ENCODE measurements at places on chromosomes 16 and 17.
A peak's percentile ranks its signal among the peaks of the same experiment; 100 is the strongest.

DNA sequence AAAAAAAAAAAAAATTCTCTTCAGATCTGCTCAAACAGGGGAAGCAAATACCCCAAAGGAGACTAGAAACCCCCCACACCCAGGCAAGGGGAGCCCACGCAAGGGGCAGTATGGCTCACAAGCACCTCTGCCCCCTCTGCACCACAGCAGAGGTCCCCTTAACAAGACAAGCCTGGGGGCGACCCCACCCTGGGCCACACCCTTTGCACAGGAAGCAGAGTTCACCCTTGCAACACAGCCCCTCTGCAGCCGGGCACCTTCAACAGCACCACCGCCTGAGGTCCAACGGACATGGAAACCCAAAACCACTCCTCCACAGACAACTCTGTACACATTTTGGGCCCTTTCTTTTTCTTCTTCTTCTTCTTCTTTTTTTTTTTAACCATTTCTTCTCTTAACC lies 12.8 kb downstream of the AXIN1 start:
- peak; percentile 33 for DNase-seq

- no peak for DNase-seq
Observed at GRCh38 chr16:72989579-72990551, 58.1 kb downstream of the ZFHX3 start.

DNA sequence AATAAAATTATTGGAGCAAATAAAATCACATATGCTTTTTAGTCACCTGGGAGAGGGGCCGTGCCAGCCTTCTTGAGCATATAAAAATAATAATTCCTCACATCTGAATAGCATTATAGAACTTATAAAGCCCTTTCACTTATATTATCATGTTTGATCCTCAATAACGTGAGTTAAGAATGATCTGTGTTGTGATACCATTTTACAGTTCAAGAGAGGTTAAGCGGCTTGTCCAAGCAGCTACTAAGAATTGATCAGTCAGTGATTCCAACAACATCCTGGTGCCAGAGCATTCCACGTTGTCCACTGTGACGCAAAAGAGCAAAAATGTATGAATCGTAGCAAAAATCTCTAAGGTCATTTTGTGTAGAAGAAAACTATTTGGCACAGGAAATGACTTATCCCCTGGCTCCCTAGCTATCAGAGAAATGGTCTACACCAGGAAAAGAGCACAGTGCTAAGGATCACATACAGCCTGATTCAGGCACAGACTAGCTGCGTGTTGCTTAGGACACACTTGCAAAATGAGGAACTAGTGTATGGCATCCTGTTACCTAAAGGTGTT lies 33.0 kb downstream of the ANKFN1 start:
- DNase-seq: no peak

DNA sequence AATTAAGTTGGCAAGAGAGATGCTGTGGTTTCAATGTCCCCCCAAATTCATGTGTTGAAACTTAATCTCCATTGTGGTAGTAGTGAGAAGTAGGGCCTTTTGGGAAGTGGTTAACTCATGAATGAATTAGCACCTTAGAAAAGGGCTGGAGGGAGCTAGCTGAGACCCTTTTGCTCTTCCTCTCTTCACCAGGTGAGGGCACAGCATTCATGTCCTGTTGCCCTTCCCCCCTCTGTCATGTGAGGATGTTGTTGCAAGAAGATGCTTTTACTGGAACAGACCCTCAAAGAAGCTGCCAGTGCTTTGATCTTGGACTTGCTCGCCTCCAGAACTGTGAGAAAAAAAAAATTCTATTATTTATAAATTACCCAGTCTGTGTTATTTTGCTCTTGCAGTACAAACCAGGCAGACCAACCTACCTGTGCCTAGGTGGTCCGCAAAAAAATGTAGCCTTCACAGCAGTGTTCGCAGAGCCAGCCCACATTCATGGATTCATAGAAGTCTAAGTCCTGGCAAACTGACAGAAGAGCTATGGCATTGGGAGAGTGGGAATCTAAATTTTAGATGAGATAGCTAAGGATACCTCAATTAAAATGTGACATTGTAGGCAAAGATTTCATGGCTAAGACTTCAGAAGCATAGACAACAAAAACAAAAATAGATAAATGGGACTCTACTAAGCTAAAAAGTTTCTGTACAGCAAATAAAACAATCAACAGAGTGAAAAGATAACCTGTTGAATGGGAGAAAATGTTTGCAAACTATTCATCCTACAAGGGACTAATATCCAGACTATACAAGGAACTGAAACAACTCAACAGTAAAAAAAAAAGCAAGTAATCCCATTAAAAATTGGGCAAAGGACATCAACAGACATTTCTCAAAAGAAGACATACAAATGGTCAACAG lies 32.0 kb upstream of the ABCA5 start:
- no peak for DNase-seq

GRCh38 chr17:38768417-38768816 lies 15.9 kb downstream of the PSMB3 start:
- no peak for DNase-seq

DNA sequence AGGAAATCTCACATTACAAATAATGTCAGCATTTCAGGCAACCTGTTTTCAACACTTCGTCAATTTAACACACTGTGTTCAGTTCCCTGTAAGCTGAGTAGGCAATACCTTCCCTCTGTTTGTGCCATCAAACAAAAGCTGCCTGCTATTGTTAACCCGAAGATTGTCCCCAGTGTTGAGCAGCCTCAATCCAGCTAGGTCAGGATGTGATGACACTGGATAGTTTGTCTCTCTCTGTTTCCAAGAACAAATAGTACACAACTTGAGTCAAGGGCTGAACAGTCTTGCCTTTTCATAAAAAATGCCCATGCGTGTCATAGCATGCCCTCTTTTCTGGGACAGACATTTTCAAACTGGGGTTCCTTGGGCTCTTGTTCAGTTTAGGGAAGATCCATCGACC lies 36.4 kb downstream of the HSD17B2 start:
- no peak for DNase-seq

DNA sequence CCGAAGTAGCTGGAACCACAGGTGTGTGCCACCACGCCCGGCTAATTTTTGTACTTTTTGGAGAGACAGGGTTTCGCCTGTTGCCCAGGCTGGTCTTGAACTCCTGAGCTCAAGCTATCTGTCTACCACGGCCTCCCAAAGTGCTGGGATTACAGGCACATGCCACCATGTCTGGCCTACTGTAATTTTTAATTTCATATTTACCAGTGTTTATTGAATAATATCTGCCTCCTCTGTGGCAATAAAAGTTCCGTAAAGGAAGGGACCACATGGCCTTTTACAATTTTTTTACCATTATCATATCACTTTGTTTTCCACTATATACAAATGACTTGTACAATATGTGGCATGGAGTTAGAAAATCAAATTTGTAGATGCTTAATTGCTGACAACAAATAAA lies 7.8 kb downstream of the USP31 start:
- DNase-seq: no peak

DNA sequence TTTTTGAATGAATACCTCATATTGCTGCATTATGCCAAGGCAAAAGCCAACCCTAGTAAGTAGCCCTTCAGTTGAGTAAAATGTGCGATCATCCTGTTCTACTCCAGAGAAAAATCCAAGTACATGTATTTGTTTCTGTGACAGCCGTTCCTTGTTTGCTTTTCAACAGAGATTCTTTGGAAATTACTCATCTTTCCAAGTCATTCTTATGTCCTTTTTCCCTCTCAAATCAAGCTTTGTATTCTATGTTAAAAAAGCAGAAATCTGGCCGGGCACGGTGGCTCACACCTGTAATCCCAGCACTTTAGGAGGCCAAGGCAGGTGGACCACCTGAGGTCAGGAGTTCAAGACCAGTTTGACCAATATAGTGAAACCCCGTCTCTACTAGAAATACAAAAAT lies 112.9 kb upstream of the HAS3 start:
- DNase-seq: no peak

DNA sequence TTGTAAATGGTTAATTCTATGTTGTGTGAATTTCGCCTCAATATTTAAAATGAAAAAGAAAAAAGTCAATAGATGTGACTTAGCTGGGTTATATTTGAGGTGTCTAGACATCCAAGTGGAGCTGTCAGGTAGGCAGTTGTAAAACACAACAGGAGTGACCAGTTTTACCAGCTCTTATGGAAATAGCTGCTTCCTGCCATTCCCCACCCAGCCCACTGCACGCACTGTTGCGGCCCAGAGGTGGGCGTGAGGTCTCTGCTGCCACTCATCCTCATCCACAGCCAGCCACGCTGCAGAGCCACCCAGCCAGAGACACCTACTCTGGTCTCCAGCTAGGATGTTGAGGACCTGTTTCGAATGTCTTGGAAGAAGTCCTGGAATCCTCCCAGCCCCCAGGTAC lies 3.4 kb upstream of the CARD14 start:
- no peak for DNase-seq

DNA sequence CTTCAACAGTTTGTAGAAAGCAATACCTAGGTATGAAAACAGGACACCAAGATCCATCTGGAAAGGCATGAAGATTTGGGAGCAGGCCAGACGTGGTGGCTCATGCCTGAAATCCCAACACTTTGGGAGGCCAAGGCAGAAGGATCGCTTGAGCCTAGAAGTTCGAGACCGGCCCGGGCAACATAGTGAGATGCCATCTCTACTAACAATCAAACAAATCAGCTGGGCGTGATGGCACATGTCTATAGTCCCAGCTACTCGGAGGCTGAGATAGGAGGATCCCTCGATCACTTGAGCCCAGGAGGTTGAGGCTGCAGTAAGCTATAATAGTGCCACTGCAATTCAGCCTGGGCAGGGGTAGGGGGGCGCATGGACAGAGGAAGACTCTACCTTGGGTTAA lies 20.3 kb downstream of the LITAF start:
- DNase-seq: no peak

- peak; percentile 45 for DNase-seq
Observed at GRCh38 chr17:3693829-3694231, 2.1 kb downstream of the P2RX5 start.

DNA sequence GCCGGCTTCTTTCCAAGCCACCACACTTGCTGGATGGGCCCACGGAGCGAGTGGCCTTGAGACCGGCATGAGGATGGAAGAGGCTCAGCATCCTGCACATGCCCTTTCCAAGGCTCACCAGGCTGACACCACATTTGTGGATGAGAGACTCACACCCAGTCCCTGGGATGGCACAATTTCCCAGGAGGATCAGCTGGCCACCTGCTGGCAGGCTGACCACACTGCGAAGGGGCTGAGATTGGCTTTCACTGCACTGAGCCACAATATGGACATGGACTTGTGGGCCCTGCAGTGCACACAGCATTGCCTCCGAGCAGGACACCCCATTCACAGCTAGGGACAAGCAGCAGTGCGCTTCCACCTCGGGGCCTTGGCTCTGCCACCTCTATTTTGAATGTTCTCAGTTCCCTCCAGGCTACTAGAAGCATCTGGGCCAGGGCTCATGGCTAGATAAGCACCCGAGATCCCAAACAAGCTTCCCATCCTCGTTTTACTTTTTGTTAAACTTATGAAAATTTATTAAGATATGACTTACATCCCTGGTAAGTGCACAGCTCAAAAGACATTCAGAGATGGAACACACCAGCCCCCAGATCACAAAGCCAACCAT lies 25.3 kb upstream of the KSR1 start:
- no peak for DNase-seq

GRCh38 chr16:20611975-20612481 lies 35.9 kb upstream of the ACSM2B start:
- no peak for DNase-seq

- DNase-seq: peak; percentile 74
Observed at GRCh38 chr16:30953511-30954124, 3.9 kb upstream of the SETD1A start.

- DNase-seq: no peak
Observed at GRCh38 chr17:72136692-72137091, 15.9 kb downstream of the SOX9 start.

GRCh38 chr16:64416216-64417005 lies 705.5 kb downstream of the CDH11 start:
- DNase-seq: no peak

GRCh38 chr17:32822996-32823395 lies 53.9 kb downstream of the MYO1D start:
- no peak for DNase-seq

DNA sequence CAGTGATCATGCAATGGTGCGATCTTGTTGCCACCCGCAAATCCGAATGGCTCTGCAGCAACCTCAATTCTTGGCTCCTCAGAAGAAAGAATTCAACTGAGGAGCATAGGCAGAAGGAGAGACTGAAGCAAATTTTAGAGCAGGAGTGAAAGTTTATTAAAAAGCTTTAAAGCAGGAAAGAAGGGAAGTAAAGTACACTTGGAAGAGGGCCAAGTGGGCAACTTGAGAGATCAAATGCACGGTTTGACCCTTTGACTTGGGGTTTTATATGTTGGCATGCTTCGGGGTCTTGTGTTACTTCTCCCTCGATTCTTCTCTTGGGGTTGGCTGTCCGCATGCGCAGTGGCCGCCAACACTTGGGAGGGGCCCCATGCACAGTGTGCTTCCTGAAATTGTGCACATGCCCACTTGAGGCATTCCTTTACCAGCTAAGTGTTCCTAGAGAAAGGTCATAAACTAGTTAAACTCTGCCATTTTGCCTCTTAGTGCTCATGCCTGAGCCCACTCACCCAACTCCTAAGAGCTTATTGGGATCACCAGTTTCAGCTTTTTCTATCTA lies 36.7 kb downstream of the ZNRF1 start:
- DNase-seq: no peak

DNA sequence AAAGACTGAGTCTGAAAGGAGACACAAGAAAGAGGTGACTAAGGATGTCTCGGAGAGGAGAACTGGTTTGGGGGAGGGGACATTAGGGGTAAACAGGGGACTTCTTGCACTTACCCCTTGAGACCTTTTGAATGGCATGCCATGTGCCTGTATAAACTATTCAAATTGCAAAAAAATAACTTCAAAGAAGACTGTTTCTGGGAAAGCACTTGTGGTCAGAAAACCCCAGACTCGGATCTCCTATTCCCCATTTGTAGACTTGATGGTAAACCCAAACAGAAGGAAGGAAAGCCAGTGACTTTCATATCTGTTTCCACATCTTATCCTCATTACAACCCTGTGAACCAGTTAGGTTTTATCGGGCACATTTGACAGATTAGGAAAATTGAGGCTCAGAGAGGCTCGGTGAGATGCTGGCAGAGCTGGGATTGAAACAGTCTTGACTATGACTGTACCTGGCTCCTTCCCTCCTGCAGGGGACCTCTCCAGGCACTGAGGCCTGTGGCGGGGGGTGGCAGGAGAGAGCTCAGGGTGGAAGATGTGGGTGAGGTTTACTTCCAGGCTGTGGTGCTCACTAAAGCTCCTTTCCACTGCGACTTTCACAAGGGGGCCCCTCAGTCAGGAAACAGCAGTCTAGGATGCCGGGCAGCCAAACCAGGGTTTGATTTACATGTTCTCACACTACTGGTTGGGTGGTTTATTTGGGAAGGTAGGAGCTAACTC lies 30.5 kb upstream of the PLCG2 start:
- no peak for DNase-seq

Measured in CD4-positive, alpha-beta T cell treated with Interleukin-12 subunit alpha and Interleukin-12 subunit beta, for 1 hour (primary cell).